ENCODE measurements at places on chromosomes 7 and 10.

GRCh38 chr7:130733931-130734814 lies at the start of gene KLF14:
Gene KLF14, minus strand, starts transcription at chr7:130734207. Its CDS starts 174 bp downstream, at chr7:130734033.
- peak; percentile 57 for DNase-seq

- no peak for DNase-seq
Observed at GRCh38 chr10:111579473-111579872, 502.6 kb downstream of the ADRA2A start.

DNA sequence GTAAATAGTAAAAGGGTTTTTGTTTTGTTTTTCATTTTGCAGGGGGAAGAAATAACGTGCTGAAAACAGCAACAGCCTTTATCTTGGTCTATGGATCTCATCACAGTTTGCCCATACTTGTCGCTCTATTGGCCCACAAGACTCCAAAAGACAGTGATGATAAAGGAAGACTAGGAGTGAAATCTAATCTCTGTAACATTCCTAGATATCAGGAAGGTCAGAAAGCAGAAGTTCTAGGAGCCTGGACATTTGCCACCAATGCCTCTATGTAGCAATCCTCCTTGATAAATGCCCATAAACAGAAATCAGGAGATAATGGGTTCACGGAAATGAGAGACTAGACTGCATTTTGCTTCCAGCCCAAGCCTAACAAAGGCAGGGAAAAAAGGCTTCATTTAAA lies 8.9 kb downstream of the CUBN start:
- DNase-seq, result no peak

- DNase-seq, result no peak
Observed at GRCh38 chr10:72334196-72334824, 20.4 kb downstream of the DNAJB12 start.

- no peak for DNase-seq
Observed at GRCh38 chr7:2172311-2173188, 60.2 kb downstream of the MAD1L1 start.

GRCh38 chr7:24978843-24979469 lies 1.0 kb downstream of the OSBPL3 start:
- peak; percentile 36 for DNase-seq

DNA sequence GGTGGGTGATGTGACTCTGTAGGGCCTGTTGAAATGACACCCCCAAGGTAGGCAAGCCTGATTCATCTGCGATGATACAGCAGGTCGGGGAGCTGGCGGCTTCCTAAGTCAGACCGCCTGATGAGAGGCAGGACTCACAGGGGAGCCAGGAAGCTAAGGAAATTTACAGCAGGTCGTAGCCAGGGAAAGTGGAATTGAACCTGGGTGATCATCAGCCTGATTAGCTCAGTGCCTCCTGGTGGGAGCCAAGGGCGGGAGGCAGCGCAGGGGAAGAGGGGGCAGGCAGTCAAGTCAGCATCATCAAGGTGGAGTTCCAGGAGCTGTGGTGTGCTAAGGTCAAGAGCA lies 18.5 kb upstream of the TRIM56 start:
- DNase-seq, result no peak

DNA sequence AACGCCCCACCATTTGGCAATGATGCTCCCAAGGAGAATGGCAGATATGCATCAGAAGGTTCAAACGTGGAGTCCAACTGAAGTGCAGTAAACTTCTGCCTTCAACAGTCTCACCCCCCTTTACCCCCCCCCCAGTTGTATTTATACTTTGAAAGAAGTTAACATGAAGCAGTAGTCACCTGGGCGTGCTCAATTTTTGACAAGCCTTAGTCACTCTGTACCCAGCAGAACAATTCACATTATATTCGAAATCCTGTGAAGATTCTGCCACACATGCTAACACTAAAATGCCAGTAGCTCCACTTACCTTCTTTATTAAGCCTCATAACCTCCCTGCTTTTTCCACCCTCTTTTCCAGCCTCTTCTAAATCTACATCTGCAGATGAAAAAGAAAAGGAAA lies 894 bp downstream of the ATXN7L1 start:
- no peak for DNase-seq

DNA sequence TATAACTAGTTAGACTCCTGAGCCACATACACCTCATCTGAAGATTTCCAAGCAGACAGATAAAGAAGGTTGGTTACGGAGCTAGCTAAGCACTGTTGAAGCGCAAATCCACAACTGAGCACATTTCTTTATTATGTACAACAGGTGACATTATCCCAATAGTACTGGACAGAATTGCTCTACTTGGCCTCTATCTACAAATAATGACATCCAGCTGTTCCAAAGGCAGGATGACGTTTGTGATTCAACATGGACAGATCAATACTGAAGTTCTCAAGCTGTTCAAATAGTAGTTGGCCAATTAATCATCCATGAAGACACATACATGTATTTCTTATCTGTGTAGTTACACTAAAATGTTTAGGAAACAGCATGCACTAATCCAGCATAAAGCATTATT lies 101.0 kb downstream of the UBE2H start:
- no peak for DNase-seq

DNA sequence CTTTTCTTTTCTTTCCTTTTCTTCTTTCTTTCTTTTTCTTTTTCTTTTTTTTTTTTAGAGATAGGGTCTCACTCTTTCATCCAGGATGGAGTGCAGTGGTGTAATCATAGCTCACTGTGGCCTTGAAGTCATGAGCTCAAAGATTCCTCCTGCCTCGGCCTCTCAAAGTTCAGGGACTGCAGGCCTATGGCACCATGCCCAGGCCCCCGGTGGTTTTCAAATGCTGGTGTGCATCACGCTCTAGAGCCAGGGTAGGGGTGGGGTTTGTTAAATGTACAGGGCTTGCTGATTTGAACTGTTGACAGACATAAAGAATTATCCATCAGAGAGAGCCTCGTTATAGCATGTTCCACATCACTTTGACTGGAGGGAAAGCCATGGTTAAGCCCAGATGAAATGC lies 5.8 kb downstream of the MINDY4 start:
- DNase-seq, result no peak

DNA sequence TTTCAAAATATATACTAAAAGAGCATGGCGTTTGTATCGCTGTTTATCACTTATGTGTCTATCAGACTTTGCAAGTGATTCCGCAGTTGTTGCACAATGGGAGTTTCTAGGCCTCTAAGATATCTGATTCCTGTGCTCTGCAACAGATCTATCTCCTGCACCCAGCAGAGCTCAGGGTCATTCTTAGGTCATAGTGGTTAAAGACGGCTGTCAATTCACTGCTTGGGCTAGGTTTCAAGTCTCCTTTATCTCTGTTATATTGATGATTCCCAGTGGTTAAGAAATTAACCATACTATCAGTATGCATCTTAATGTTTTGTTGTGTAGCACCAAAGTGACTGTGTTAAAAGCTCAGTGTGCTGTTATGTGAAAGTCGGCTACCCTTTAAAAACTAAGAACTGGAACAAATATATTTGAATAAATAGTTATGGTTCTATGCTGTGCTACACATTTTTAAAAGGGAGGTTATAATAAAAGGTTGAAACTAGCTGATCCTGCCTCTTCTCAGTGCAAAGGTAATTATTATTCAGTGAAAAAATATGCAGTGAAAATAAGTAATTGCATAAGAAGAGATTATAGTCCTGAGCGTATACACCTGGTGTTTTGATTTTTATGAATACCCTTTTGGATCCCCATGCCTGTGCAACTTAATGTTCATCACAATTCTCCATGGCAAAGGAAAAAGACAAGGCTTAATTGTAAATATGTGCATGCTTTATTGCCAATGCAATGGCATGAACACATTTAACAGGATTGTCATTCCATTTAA lies 24.0 kb downstream of the HOXA1 start:
- no peak for DNase-seq

GRCh38 chr7:77239471-77239870 lies 39.9 kb upstream of the FGL2 start:
- DNase-seq, result no peak

DNA sequence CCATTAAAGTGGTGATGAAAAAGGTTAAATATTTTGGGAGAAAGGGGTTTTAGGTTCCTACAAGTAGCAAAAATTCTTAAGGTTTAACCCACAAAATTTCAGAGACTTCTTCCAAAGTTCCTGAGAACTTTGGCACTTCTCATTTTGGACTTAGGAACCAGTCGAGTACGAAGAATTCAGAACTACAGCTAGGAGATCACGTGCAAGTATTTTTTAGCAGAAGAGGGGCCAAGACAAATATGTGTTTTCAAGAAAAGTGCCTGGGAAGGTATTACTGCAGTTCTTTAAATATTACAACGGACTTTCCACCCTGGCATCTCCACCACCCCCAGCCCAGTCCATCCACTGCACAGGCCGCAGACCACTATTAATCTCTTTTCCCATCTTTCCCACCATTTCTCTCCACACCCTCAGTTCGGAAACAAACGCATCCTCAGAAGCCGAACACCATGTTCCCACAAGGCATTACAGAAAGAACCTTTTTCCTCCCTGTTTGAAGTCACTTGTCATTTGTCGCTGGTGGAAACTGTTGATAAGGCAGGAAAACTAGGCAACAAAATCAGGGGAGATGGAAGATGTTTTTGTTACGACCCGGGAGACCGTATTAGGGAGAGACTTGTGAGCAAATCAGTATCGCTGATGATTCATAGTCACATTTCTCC lies 7.1 kb downstream of the INHBA start:
- no peak for DNase-seq

All from activated T-cell treated with anti-CD3 and anti-CD28 coated beads, Interleukin-2, amount 50 U/mL, for 1 hour (primary cell).